ENCODE measurements at places on chromosomes 16 and 17. TPM values are rescaled to one million over a fixed set of nuclear protein-coding genes. Genes with fewer than 3 reads are reported as not detected.

DNA sequence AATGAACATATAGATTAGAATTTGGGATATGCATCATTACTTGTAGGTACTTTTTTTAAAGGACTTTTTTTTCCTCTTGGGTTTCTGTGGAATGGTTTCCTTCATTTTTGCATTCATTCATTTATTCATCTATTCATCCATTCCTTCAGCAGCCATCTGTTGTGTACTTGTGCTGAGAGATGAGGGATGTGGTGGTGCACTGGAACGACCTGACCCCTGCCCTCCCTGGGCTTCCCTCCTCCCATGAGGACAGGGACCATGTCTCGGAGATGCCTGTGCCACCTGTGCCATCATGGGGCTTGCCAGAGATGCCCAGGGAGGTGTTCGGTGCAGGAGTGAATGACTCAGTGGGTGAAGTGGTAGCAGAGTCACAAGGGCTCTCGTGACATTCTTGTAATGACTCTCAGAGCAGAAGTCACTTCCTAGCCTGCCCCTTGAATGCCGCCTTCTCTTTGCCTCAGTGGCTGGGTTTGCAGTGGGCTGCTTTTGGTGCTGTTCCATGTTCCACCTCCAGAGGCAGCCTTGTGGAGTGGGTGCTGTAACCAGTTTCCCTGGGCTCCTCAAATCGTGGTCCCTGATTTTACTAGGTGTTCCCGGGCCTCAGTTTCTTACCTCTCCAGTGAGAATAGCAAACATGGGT lies 43.9 kb downstream of the CLEC16A start:
- H3K27ac ChIP-seq, result no peak overlapping the region
- H3K4me3 ChIP-seq, result no peak overlapping the region
- no peaks in the 10 kb centered on the region for H3K27me3 ChIP-seq
- peaks cover 4% of the 10 kb centered on the region for H3K36me3 ChIP-seq
- DNase-seq, result no peak

DNA sequence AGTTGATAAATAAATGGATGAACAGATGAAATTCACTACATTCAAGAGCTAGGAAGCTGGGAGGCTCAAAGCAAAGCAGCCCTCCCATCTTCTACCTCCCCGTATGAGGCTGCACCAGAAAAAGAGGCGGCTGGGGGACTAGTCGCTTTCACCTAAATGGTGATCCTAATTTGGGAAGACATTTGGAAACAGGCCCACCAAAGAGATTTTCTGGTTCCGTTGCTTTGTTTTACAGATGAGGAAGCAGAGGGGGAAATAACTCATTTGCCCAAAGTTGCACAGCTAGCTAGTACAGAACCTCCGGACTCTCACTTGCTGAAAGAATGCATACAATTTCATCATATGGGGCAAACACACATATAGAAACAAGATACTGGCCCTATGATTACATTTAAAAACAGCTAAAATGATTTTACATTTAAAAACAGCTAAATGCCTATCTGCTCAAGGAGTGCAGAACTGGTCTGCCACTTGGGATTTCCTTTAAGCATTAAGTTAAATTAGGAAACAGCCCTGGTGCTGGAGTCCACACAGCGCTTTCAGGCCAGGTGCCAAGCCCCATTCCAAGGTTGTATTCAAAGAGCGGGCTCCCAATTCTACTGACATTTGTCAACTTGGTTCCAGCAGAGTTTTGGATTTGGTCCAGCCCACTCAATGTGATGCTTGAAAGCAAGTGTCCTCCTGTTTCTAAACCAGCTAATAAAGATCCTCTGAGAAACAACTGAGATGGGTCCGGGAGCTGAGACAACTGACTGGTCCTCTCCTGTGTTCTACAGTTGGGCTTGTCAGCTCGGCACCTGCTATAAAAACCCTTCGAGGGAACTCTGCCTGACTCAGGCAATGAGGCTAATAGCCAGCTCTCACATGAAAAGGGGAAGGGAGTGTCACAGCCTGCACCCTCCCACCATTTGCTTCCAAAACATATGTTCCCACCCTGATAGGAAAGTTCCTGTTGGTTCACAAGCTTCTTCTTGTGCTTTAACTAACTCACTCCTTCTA lies 11.7 kb downstream of the ERN1 start:
- no peaks in the 10 kb centered on the region for H3K4me1 ChIP-seq
- no peak overlapping the region for H3K27ac ChIP-seq
- H3K27me3 ChIP-seq, result no peaks in the 10 kb centered on the region
- H3K36me3 ChIP-seq, result no peaks in the 10 kb centered on the region
- H3K4me3 ChIP-seq, result no peak overlapping the region

DNA sequence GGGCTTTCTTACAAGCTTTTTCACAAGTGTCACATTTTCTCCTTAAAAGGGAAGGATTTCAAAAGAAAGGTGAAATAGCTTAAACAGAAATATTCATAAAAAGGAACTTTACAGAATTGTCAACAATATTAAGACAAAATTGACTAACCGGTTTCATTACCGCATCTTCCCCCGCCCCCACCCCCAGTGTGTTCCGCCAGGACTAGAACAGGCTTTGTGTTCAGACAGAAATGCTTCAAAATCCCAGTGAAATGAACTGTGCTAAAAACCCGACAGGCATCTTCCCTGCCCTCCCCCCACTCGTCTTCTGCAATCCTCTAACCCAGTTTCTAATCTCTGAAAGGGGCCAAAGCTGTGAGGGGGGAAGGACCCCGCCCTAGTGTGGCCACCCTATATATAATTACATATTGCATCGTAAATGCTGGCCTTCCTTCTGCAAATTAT lies 990 bp upstream of the ROGDI start:
- peak overlapping the region; percentile 60 for H3K4me3 ChIP-seq
- H3K36me3 ChIP-seq, result peaks cover 6% of the 10 kb centered on the region
- no peak overlapping the region for H3K27ac ChIP-seq
- H3K27me3 ChIP-seq, result no peaks in the 10 kb centered on the region

DNA sequence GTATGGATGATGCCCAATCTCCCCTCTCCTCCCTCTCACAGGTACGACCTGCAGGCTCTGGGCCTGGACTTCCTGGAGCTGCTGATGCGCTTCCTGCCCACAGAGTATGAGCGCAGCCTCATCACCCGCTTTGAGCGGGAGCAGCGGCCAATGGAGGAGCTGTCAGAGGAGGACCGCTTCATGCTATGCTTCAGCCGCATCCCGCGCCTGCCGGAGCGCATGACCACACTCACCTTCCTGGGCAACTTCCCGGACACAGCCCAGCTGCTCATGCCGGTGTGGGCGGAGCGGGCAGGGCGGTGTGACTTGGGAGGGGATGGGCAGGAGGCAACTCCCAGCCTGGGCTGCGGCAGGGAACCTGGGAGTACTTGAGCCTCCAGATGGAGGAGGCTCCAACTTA lies 18.1 kb downstream of the SPATA32 start:
- H3K4me3 ChIP-seq, result no peak overlapping the region
- H3K27ac ChIP-seq, result no peak overlapping the region
- no peaks in the 10 kb centered on the region for H3K27me3 ChIP-seq
- peak; percentile 91 for DNase-seq
- no peaks in the 10 kb centered on the region for H3K4me1 ChIP-seq

- H3K4me1 ChIP-seq, result no peaks in the 10 kb centered on the region
- H3K36me3 ChIP-seq, result no peaks in the 10 kb centered on the region
- H3K4me3 ChIP-seq, result no peak overlapping the region
Observed at GRCh38 chr17:63258785-63259184, 187.3 kb downstream of the CYB561 start.

DNA sequence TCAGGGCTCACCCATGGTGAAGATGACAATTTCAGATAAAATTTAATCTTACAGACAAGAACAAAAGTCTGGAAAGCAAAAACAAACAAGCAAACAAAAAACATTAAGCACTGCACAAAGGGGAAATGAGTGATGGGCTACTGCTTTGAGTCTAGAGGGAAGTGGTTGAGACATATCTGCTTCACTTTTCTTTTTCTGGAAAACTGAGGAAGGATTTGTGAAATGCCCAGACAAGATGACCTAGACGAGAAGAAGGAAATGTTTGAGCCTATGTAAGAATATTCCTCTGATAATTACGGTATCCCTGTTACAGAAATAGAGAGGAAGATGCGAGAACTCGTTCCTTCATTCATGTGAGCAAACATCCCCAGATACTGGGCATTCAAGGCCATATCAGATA lies 11.5 kb upstream of the HYDIN start:
- no peak overlapping the region for H3K27ac ChIP-seq
- no peaks in the 10 kb centered on the region for H3K27me3 ChIP-seq
- no peak for DNase-seq
- no peaks in the 10 kb centered on the region for H3K36me3 ChIP-seq
- H3K4me1 ChIP-seq, result no peaks in the 10 kb centered on the region

The GLTPD2 gene
- polyA plus RNA-seq, result 12.5 TPM

The GCGR gene
- 37.2 TPM for polyA plus RNA-seq

The CALB2 gene
- polyA plus RNA-seq, result not detected

DNA sequence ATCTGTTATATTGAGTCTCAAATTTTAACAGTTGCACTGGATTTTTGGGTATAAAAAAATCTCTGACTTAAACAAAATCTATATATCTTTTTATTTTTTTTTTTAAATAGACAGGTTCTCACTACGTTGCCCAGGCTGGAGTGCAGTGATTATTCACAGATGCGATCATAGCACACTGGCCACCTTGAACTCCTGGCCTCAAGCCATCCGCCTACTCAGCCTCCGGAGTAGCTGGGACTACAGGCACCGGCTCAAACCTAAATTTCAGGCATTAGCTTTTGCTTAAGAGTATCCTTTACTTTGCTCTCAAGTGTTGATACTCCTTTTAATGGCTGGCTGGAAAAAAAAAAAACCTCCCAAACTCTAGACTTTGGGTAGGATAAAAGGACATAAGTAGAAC lies 61.6 kb downstream of the RPGRIP1L start:
- no peak overlapping the region for H3K27ac ChIP-seq
- no peaks in the 10 kb centered on the region for H3K27me3 ChIP-seq
- no peaks in the 10 kb centered on the region for H3K36me3 ChIP-seq
- no peak for DNase-seq

DNA sequence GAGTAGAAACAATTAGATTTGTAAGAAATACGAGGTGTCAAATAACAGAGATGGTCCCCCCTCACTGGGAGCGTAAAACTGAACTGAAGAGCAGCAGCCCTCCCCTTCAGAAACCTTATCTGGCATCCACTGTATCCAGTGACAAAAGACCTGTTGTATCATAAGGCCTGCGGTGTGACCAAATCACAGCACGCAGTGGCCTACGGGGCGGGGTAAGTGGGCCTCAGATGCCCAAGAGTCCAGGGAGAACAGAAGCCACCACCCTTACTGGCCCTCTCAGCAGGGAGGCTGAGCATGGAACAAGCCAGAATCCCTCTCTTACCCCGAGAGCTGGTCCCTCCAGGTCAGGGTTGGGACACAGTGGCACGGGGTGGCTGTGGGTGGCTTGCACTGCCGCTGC lies 5.5 kb downstream of the JMJD6 start:
- peaks cover 65% of the 10 kb centered on the region for H3K36me3 ChIP-seq
- H3K27ac ChIP-seq, result no peak overlapping the region
- H3K4me3 ChIP-seq, result no peak overlapping the region
- peaks cover 10% of the 10 kb centered on the region for H3K4me1 ChIP-seq
- peak; percentile 44 for DNase-seq

DNA sequence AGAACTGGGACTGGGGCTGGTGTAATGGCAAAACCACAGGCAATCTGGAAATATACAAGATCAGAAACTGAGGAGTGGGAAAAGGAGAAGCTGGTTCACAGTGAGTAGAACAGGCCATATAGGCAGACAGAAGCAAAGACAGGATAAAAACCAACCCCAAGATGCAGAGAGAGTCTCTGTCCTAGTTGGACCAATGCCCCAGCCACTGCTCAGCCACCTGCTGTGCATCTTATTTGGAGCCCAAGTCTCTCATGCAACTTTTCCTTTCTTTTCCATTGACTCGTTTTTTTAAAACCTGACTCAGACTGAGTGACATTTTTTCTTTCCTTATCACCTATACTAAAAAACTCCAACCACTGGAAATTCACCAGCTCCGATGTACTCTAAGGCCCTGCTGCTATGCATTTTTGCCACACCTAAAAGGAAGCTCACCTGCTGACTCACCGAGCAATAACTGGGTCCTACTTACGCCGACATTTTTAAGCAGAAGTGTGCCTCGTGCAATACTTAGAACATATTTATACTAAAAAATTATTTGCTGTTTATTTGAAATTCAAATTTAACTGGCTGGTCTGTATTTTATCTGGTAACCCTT lies 100.8 kb upstream of the XYLT1 start:
- H3K4me1 ChIP-seq, result no peaks in the 10 kb centered on the region
- H3K36me3 ChIP-seq, result no peaks in the 10 kb centered on the region
- H3K27me3 ChIP-seq, result no peaks in the 10 kb centered on the region
- no peak overlapping the region for H3K27ac ChIP-seq

GRCh38 chr16:60204181-60204580 lies 1470.1 kb upstream of the GOT2 start:
- H3K4me3 ChIP-seq, result no peak overlapping the region
- H3K27ac ChIP-seq, result no peak overlapping the region
- no peak for DNase-seq

DNA sequence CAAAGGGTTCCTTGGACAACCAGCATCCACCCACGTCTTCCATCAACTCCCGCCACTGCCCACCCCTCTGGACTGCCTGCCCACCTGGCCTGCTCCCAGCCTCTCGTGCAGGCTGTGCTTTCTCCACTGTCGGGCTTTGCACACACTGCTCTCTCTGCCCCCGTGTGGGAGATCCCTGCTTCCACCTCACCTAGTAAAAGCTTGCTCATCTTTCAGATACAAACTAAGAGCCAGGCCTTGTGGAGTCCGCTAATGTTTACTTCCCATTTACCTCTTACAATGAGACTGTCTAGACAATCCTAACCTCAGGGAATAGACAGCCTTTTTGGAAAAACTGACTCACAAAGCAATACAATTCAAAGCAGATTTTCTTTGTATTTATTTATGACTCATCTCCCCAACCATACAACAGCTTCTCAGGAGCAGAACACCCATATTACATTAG lies 67.6 kb downstream of the USP31 start:
- no peak for DNase-seq
- H3K27ac ChIP-seq, result no peak overlapping the region
- H3K4me1 ChIP-seq, result peaks cover 3% of the 10 kb centered on the region
- no peaks in the 10 kb centered on the region for H3K27me3 ChIP-seq
- no peak overlapping the region for H3K4me3 ChIP-seq

The SLC13A5 gene
- polyA plus RNA-seq, result not detected

- peaks cover 5% of the 10 kb centered on the region for H3K27me3 ChIP-seq
- no peaks in the 10 kb centered on the region for H3K4me1 ChIP-seq
- DNase-seq, result peak; percentile 94
- H3K36me3 ChIP-seq, result no peaks in the 10 kb centered on the region
- no peak overlapping the region for H3K4me3 ChIP-seq
Observed at GRCh38 chr17:79294459-79295071, 219.9 kb downstream of the ENGASE start.

The FNDC8 gene
- not detected for polyA plus RNA-seq

- H3K27ac ChIP-seq, result no peak overlapping the region
- H3K36me3 ChIP-seq, result no peaks in the 10 kb centered on the region
- H3K4me1 ChIP-seq, result no peaks in the 10 kb centered on the region
- H3K27me3 ChIP-seq, result no peaks in the 10 kb centered on the region
Observed at GRCh38 chr16:77949445-77949844, 72.9 kb upstream of the CLEC3A start.

The ACOX1 gene
- 24.7 TPM for polyA plus RNA-seq

Data from kidney (tissue), 22 donors.